ENCODE measurements at places on chromosomes 12 and 14. TPM values are rescaled to one million over a fixed set of nuclear protein-coding genes. Genes with fewer than 3 reads are reported as not detected.

GRCh38 chr12:97229004-97229403 is 233.6 kb upstream of the RMST start:
- DNase-seq = no peak

DNA sequence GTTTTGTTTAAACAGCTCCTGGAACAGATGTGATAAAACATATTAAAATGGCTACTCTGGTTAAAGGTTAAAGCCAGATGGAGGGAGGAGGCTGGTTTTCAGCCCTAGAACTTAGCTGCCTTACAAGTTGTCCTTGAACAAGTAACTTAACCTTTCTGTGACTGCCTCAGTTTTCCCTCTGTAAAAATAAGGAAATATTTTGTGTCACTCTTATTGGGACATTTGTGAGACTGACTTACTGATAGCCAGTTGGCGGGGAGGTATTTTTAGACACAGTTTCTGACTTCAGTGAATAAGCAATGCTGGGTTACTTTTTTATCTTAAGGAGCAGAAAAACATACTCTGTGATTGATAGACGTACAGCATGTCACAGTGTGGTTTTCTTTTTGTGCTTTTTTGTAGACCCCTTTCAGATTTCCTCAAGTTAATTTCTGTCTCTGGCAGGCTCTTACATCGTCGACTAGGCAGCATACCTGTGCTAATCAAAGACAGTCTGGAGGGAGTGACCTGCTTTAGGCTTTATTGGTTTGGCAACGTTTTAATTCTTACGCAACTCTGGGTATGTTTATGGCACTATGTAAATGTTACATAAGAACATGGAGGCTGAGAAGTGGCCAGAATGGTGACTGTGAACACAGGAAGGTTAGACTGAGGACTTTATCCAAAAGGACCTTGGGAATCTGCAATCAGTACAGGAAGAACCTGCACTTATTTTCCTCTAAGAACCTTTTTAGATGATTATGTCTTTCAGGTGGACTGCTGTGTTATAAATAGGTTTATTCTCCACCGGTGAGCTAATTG is 3.3 kb downstream of the ACVR1B start:
- no peak for DNase-seq

GRCh38 chr12:74915718-74916117 is 293.9 kb downstream of the KCNC2 start:
- no peak for DNase-seq

GRCh38 chr14:98599082-98599481 is 672.9 kb downstream of the BCL11B start:
- no peak for DNase-seq

DNA sequence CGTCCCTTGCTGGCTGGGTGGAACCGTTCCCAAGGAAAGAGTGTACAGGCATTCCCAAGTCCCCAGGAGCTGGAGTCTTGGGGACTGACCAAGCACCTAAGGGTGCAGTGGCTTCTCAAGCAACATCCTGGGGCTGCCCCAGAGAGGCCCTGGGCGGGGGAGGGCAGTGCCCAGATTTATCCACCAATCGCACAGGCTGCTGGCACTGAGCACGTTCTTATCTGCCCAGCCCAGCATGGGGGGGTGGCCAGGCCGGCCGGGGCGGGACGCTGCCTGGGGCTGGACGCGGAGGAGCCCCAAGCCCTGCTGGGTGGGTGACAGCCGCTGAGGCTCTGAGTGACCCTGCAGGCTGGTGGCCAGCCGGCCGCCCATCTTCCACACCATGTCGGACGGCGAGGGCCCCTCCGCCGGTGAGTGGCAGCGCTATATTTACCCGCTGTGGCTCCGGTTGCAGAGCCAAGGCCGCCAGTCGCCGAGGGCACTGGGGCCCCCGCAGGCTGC is 53.4 kb downstream of the CYP46A1 start:
- DNase-seq = no peak

DNA sequence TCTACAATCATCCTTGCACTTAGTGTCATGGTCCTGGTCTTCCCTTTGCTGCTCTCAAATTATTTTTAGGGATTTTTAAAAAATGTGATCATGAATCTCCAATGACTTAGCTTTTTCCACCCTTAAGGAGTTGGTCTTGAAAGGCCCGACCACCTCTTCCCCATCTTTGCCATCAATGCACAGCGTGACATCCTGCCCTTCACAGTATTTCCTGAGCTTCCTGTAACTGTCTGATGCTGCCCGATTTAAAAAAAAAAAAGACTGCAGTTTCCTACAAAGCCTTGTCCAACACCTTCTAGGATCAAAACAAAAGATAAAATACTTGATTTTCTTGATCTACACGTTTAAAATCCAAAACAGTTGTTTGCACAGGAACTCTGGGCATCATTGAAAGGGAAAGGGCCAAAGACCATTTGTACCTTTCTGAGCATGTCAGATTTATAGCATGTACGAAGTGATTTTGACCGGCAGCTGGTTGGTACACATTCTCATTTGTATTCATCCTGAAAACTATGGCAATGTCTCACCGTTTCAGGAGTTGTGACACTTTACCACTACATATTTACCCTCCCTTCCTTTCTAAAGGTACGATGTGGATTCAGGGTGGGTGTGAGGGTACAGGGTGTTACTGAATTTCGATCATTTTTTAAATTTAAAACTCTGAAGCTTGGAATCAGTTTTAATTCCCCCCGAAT is 7.4 kb upstream of the ELK3 start:
- no peak for DNase-seq

GRCh38 chr14:58275527-58276190 is 22.7 kb upstream of the ARID4A start:
- no peak for DNase-seq

PLEKHD1 gene
- total RNA-seq = not detected

CLEC9A gene
- total RNA-seq = not detected
